ENCODE measurements at places on chromosomes 16 and 17.

DNA sequence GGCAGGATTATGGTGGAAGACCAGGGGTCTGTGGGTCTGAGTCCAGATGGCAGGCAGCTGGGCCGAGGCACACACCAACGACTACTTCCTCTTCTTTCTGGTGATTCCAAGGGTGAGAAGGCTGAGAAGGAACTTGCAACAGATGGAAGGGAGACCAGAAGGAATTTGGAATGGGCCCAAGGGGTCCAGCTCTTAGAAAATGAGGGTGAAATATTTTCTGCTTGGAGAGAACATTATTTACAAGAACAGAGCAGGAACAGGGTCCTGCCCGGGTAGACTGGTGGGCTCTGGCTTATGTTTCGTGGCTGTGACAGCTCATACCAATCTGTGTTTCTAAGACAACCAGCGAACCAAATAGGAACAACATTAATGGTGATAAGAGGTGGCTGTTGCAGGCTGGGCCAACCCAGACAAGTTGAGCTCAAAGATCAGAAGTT lies 36.6 kb downstream of the CCDC42 start:
- DNase-seq: no peak

- DNase-seq: no peak
These were observed 6.0 kb upstream of the ATP1B2 start for GRCh38 chr17:7644775-7645174.

DNA sequence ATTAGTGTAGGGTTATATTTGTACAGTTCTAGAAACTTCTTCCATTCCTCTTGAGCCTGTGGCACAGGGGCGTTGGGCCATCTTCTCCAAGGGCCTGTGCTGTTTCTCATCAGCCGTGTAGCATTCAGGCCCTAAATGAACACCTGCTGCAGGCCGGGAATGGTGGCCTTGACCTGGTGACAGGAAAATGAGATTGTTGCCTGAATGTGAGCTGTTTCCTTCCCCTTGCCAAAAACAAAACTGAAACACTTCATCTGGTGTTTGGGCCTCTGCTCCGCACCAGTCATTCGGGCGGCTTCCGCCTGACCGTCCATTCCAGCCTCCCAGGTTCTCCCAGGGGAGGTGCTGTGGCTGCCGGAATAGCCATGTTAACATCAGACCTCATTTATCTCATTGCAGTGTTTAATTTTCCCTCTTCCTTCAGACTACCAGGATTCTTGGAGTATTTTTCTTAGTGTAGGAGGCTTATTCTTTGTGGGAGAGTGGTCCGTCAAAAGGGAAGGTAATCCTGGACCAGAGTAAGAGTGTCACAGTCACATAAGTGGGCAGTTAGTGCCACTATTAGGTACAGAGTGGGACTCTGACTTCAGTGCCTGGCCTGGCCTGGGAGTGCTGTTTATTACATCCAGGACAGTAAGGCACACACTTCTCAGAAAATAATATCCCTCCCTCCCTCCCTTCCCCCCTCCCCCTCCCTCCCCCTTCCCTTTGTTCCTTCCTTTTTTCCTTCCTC lies 61.9 kb downstream of the WWP2 start:
- DNase-seq: no peak

DNA sequence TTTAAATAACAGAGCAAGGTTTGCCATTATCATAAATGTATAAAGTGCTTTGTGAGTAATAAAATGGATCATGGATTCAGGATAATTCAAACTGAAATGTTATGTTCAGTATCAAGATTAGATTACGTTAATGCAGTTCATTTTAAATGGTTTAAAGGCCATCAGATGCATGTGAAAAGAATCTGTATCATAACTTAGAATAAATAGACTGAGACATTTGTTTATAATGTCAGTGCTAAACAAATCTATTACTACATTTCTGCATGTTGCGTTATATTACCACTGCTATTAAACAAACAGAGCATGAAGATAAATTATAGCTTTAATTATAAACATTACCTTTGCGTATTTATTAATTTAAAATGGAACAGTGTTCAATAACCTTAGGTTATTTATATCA lies 160.2 kb downstream of the TOX3 start:
- DNase-seq: no peak

- no peak for DNase-seq
These were observed 73.4 kb upstream of the ZNF469 start for GRCh38 chr16:88309174-88309907.

DNA sequence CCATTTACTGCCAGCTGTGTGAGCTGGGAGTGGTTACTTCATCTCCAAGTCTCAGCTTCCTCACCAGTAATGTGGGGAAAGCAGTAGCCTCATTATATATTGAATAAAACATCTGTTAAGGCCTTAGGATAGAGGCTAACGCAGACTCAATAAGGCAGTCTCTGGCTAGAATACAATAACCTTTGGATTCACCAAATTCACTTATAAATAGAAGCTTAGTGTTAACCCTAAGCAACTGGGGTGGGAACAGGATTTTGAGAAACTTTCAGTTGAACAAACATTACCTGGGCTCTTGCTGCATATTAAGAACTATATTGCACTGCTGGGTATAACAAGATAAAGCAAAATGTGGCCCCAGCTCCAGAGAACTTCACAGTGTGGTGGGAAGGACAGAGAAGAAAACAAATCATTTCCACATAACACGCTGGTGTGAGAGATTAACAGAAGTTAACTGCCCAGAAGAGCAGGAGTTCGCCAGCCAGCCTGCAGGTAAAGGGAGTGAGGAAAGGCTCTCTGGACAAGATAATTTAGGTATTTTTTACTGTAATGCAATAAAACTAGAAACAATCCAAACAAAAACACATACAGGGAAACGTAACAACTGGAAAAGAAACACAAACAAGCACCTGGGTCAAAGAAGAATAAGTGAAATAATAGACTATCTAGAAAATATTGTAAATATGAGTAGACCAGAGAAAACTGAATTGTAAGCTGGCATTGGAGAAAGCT lies 57.0 kb downstream of the USP31 start:
- DNase-seq: no peak
